Kidney epithelial cell (primary cell): ENCODE measurements at places on chromosomes 3 and 15.

DNA sequence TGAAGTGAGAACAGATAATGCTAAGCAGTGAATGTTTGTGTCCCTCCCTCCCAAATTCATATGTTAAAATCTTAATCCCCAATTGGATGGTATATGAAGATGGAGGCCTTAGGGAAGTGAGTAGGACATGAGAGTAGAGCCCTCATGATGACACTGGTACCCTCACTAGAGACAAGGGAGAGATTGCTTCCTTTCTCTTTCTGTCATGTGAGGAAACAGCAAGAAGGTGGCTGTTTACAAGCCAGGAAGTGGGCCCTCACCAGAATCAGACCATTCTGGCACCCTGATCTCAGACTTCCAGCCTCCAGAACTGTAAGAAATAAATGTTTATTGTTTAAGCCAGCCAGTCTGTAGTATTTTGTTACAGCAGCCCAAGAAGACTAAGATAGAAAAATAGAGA lies 209.5 kb downstream of the SATB1 start:
- no peak for DNase-seq

DNA sequence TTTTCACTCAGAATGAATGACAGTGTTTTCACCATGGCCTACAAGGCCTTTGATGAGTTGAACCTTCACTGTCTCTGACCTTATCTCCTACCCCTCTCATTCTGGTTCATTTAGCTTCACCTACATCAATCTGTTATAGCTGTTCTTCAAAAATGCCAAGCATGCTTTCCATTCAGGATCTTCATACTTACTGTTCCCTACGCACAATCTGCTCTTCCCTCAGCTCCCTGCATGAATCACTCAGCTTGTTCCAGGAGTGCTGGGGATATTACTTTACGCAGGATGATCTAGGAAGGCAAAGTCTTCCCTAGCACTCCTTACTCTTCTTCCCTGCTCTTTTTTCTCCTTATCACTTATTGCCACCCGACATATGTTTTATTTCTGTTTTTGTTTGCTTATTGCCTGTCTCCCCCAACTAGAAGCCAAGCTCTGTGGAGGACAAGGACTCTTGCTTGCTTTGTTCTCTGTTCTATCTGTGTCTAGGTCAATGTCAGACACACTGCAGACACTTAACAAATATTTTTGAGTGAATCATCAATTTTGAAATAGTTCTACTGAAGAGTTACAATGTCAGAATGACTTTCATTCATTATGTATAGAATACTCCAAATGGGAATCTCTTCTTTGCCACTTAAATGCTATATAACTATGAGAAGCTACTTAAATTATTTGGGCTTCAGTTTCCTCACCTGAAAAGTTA lies 238.3 kb upstream of the FEZF2 start:
- DNase-seq = no peak

DNA sequence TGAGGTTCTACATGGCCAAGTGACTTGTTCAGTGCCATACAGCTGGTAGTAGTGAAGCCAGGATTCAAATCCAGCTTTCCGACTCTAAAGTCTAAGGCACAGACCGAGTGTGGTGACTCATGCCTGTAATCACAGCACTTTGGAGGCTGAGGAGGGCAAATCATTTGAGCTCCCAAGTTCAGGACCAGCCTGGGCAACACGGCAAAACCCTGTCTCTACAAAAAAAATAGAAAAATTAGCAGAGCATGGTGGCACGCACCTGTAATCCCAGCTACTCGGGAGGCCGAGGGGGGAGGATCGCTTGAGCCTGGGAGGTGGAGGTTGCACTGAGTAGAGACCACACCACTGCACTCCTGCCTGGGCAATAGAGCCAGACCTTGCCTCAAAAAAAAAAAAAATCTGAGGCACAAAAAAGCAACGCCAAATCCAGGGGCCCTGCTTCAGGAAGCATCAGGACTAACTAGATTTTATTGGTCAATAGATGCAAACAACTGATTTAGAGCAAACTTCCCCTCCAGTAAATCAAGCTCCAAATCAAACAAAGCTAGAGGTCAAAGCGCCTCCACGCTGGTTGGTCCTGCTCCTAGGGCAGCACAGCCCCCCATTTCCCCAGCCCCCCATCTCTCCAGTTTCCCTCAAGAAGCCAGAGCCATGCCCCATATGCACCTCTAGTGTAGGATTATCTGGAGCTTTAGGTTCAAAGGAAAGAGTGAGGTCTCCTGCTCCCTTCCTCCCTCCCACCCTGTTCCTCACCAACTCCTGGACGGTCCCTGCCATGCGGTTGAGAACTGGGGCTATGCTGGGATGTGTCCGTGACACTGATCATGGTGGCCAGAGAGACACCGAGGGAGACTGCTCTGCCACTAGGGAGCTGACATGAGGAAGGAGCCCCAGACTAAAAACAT lies 2.9 kb upstream of the TNK2 start:
- DNase-seq = no peak

- no peak for DNase-seq
Observed at GRCh38 chr3:188076176-188076575, 77.8 kb upstream of the LPP start.

DNA sequence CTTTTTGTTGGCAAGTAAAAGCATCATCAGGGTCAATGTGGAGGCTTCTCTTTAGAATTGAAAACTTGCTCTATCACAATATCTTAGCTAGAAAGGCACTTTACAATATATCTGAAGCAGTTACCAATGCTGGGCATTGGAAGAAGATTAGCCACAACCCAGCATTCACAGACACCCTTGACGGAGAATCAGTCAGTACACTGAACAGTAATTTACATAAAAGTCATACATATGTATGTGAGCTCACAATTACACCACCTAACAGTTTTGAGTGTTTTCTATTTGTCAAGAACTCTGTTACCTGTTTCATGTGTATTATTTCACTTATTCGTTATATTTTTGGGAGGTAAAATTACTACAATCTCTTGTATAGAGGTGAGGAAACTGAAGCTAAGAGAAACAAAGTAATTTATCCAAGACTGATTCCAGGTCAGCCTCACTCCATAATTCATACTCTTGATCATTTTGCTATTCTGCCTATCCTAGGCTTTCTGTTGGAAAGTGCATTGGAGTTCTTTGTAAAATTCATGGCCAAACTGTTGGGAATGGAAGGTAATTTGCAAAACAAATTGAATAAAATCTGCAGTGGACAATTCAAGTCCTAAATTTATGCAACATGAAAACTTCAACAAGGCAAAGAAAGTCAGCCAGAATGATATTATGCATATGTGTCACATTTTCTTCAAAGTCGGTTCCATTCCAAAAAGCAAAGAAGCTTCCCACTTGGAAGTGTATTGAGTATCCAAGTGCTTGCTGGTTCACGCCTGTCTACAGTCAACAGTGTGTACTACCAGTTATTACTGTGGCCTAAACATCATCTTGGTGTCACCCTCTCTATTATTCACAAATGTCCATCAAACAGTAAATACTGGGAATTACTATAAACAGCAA lies 223.7 kb upstream of the SEMA6D start:
- no peak for DNase-seq

DNA sequence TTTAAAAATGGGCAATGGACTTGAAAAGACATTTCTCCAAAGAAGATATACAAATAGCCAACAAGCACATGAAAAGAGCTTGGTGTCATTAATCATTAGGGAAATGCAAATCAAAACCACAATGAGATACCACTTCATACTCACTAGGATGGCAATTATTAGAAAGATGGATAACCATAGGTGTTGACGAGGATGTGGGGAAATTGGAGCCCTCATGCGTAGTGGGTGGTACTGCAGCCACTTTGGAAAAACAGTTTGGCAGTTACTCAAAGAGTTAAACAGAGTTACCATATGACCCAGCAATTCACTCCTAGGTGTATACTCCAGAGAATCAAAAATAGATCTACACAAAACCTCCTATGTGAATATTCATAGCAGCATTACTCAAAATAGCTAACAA lies 27.4 kb downstream of the RPLP1 start:
- no peak for DNase-seq

- no peak for DNase-seq
Observed at GRCh38 chr3:174431717-174432116, 427.4 kb upstream of the NAALADL2 start.

DNA sequence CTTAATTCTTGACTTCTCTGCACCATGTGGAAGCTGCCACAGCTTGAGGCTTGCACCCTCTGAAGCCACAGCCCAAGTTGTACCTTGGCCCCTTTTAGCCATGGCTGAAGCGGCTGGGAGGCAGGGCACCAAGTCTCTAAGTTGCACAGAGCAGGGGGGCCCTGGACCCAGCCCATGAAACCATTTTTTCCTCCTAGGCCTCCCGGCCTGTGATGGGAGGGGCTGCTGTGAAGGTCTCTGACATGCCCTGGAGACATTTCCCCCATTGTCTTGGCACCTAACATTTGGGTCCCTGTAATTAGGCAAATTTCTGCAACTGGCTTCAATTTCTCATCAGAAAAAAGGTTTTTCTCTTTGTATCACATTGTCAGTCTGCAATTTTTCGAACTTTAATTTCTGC lies 92.8 kb upstream of the GALNT15 start:
- DNase-seq = no peak

- no peak for DNase-seq
Observed at GRCh38 chr3:148861277-148861869, 3.7 kb upstream of the CPA3 start.

DNA sequence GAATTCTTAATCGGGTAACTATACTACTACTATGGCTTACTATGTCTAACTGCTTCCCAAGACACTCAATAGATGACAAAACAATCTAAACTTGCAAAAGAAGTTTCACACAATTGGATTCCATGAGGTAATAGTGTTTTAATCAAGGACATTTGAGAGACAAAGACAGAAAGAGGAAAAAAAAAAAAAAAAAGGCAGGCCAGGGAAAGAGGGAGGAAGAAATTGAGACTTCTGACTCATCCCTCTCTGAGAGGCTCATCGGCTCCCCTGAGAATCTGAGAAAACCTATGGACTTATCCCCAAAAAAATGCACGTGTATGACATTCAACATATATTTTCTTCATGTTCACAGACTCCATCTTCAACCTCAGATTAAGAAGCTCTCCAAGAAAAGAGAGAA lies 61.0 kb downstream of the SCAPER start:
- no peak for DNase-seq

DNA sequence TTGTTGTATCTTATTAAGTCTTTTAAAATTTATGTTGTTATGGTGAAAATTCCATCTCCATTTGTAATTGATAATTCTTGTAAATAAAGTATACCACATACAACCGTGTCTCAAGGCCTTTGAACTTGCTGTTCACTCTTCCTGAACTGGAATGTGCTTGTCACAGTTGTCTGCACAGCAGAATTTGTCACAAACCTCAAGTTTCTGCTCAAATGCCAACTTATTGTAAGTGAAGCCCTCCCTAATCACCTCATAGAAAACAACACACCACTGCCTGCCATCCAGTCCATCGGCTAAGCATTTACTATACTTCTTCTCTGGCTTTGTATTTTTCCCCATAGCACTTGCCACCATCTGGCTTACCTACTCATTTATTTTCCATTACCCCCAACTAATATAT lies 192.3 kb downstream of the THRB start:
- DNase-seq = peak; percentile 93

DNA sequence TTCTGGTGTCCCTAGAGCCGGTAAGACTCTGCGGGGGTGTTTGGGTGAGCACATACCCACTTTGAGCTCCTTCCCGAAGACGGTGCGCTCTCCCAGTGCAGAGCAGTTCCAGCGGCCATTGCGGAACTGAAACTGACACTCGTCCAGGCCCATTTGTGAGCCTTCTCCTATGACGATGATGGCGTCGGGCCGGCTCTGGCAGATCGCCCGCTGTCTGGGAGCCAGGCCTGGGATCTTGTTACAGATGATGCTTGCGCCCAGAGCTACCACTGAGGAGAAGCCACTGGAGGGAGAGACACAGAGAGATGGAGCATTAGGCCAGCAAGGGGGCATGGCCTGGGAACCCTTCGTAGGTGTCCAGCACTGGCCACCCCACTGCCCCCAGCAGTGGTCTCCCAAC lies 5.0 kb downstream of the WNT7A start:
- DNase-seq = no peak

- no peak for DNase-seq
Observed at GRCh38 chr3:55854494-55854893, 367.4 kb upstream of the WNT5A start.

GRCh38 chr3:15781637-15782402 lies 16.0 kb downstream of the ANKRD28 start:
- no peak for DNase-seq

DNA sequence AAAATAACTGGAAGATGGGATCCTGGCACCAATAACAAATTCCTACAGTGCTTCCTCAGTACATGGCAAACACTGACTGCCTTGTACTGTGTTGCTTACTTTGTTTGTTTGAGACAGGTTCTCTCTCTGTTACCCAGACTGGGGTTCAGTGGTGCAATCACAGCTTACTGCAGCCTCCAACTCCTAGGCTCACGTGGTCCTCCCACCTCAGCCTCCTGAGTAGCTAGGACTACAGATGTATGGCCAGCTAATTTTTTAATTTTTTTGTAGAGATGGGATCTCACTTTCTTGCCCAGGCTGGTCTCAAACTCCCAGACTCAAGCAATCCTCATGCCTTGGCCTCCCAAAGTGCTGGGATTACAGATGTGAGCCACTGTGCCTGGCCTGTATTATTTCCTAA lies 3.7 kb upstream of the ALPK3 start:
- no peak for DNase-seq

DNA sequence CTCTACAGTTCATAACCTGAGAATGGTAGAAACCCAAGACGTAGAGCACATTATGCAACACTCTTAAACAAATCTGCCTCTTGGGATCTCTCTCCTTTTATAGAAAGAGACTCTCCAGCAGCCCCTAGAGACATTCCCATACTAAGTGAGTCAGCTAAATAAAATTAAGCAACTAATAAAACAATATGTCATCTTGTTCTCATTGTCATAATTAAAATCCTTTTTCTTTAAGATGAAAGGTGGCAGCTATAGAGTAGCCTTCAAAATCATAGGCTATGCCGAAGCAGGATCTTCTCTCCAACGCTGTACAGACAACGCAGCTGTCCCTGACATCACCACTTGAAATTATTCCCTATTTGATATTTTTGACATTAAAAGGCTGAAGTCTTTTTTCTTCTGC lies 790.0 kb downstream of the FHIT start:
- no peak for DNase-seq

GRCh38 chr15:87461631-87462030 lies 794.9 kb downstream of the NTRK3 start:
- DNase-seq = no peak

DNA sequence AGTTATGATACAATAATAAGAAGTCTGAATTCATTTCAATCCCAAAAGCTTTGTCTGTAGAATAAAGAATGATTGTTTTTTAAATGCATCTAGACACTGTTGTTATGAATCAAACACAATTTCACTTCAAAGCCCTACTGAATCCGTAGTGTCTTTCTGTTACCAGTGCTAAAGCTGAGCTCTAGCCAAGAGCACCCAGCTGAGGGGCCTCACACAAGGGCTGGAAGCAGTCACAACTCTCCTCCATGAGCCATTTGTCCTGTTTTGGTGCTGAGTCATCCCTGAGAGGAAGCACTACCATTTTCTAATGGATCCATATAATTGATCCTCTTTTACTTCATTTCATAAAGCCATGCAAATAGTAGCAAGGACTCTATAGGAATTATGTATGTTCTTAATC lies 158.2 kb upstream of the ANKRD28 start:
- no peak for DNase-seq

DNA sequence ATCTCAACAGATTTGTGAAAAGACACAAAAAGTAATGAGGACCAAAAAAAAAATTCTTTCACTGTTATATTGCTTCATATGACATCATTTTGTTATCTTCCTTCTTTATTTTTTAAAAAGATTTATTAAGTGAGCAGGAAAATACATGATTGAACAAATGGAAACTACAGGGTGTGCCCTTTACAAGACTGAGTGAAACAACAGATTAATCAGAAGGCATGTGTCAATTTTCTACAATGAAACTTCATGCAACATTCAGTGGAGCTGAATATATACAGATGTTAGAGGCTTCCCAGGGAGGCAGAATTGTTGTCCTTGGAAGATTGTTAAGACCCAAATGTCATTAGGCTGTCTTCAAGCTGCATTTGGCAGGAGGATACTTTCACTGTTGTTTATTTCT lies 28.4 kb upstream of the SLC2A2 start:
- no peak for DNase-seq
